Fibroblast of skin of abdomen (primary cell): ENCODE measurements at places on chromosomes 4 and X.

- DNase-seq: peak; percentile 98
These were observed 575.7 kb downstream of the TRIML1 start for GRCh38 chr4:188714907-188715306.

DNA sequence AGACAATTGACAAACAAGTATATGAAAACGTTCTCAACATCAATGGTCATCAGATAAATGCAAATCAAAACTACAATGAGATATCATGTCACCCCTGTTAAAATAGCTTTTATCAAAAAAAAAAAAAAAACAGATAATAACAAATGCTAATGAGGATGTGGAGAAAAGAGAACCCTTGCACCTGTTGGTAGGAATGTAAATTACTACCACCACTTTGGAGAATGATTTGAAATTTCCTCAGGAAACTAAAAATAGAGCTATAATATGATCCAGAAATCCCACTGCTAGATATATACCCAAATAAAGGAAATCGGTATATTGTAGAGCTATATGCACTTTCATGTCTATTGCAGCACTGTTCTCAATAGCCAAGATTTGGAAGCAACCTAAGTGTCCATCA is 470.6 kb upstream of the FSTL5 start:
- no peak for DNase-seq

DNA sequence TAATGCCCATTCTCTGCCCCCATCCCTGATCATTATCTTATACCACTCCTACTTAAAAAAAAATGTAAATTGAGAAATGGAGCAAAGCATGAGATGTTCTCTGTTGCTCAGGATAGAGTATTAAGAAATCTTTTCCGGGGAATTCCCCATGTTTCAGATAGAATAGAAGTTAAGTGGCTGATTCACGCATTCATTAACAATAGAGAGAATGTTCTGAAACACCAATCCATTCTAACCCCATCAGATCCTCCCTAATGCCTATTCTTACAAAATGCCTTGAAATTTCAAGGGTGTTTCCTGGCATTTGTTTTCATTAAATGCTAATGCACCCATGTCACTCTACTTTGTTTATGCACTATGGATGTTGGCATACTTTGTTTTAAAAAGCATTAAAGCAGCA is 101.1 kb downstream of the AREG start:
- peak; percentile 38 for DNase-seq

- no peak for DNase-seq
These were observed 132.9 kb upstream of the IGFBP7 start for GRCh38 chr4:57243076-57243475.

DNA sequence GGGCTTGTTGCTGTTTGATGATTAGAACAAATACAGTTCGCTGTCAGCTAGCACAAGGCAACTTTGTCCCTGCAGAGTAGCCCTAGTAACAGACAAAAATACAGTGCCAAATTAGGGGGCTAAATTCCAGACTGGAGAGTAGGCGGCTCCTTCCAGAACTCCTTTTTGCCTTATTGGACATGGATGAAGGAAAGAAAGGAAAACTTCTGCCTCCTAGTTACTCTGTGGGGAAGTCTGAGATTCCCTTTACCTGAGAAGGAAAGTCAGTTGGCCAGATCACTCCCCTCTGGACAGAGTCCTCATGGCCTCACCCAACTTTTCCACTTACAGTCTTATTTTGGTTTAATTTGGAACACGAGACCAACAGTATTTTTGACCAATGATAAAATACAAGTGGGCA is 140.5 kb upstream of the ADAMTS3 start:
- DNase-seq: no peak

- DNase-seq: peak; percentile 45
These were observed 449.3 kb downstream of the RPA4 start for GRCh38 chrX:97332963-97333362.

- no peak for DNase-seq
These were observed 94.4 kb downstream of the NWD2 start for GRCh38 chr4:37338972-37339371.

DNA sequence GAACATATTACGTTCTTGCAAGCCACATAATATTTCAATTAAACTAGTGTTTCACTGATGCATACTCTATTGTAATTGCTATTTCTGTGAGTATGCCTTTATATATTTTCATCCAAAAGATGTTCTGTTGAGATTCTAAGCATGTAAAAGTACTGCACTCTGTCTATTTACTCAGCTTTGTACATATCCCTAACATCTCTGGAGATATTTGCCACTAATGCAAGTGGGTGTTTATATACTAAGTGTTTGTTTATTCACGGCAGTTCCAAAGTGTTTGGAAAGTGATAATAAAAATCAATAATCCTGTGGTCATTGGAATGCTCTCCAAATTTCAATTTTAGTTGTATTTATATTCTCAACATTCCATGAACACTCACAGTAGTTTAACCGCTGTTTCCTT is 1989.0 kb downstream of the C4orf33 start:
- no peak for DNase-seq

DNA sequence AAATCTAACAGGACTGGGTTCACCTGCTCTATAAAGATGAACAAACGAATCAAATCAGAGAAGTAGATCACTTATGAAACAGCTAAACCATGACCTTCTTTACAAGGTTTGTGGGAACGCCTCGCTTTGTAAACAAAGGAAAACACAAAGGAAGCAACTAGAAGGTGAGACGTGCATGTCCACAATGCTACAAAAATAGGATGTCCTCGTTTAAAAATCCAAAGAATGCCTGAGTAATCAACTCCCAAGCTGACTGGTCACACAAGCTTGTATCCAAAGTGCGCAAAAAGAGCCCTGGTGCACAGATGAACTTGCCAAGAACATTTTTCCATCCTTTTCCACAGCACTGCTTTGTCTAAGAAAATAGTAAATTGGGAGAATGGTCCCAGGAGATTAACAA is 6.3 kb upstream of the SH3KBP1 start:
- peak; percentile 24 for DNase-seq

DNA sequence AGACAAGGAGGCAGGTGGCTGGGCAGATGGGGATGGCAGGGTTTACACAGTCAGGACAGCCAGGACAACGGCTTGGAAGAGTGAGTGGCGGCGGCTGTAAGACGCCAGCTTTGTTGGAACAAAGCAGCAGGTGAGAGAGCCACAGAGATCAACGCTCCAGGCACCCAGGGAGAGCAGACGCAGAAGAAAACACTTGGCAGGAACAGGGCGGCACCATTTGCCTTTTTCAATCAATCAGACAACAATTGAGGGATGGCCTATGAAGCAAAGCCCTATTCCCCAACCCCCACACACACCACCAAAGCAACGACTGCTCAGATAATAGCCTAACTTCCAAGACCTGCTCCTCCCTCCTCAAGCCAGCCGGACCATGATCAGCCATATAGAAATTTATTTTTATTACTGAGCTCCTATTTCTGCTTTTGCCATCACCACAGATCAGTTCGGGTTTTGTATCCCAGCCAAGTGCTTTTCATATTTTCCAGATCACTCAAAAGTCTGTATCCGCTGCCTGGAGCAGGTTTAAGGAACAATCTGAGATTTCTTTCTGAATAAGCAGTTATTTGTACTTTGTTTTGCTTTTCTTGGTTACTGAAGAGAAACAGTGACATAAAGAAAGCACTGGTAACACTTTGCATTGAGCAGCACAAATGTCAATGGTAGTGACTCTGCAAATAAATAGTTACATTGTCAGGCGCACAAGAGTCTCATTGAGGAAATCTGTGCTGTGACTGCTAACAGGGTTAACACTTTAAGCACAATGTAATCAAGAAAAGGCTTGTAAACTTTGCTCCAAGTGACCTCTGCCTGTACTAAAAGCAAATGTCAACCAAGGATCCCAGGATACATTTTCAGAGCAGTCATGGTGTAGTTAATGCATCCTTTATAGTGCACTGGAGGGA is 81.8 kb upstream of the RBPJ start:
- DNase-seq: peak; percentile 76

DNA sequence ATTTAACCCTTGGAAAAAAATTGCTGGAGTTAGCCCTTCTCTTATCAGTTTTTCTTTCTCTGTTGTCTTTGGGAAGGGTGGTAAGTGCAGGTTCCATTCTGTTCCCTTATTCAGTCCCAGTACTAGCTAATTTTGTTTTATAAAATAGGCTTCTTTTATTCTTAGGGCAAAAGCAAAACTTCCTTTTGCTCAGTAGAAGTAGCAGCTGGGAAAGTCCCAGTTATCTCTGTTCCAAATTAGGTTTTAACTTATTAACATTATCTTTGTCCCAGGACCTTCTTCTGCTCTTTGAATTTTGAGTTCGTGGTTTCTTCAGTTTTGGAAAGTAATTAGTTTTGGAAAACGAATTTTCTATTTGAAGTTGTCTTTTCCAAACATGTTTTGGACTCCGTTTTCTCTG is 61.1 kb downstream of the BANK1 start:
- DNase-seq: no peak

DNA sequence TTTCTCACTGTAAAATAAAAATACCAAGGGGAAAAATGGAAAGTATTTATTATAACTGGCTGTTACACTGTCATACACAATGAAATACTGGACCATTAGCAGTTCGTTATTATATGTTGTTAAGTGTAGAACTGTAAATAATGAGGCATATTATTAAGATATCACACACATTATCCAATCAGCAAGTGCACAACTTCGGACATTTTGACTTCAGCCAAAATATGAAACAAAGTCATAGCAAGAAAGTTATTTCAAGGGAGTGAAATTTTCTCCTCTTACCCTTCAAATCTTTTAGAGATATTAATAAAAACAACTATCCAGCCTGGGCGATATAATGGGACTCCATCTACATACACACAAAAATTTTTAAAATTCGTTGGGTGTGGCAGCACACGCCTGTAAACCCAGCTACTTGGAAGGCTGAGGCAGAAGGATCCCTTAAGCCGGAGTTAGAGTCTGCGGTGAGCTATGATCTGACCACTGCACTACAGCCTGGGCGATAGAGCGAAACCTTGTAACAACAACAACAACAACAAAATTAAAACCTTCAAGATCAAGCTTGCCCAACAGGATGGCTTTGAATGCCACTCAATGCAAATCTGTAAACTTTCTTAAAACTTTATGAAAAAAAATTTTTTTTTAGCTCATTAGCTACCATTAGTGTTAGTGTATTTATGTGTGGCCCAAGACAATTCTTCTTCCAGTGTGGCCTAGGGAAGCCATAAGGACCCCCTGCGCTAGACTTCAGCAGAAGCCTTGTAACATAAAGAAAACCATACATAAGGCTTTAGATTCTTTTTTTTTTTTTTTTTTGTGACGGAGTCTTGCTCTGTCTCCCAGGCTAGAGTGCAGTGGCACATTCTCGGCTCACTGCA is 1.3 kb upstream of the CISD2 start:
- DNase-seq: no peak

GRCh38 chrX:14038375-14039085 is 8.8 kb upstream of the GEMIN8 start:
- DNase-seq: no peak

GRCh38 chr4:7498446-7499200 is 63.9 kb upstream of the PSAPL1 start:
- DNase-seq: no peak

DNA sequence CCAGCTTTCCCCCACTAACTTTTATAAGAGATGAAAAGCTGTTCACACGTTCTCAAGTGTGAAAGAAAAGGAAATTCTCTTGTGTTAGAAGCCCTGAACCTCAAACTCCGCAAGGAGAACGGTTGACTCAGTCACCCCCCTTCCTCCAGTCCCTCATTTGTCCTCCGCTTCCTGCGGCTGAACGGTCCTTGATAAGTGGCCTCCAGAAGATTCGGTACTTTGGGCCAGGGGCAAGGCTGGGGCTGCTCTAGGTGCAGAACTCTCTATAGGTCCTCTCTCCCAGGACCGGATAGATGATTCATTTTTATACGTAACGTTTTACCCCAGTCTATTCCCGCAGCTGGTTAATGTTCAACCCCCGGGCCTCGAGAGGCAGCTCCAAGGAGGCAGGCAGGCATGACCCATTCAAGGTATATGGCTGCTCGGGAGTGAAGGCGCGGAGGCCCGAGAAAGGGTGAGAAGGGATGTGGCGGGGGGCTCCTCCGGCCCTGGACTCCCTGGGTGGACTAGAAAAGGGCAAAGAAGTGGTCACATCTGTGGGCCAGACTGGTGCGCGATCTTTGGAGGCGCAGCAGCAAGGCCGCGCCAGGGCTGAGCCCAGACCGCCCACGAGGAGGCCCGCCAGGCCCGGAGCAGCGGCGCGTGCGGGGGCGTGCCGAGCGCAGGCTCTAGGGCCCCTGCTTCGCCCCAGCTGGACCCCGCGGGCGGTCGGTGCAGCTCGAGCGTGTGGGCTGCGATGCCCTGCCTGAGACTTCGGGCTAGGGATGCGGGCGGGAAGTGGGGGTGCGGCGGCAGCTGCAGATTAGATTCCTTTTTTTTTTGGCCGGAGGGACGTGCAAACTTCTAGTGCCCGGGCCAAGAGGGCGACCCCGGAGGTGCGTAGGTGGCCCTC is 11.7 kb downstream of the PITX2 start:
- DNase-seq: peak; percentile 24

GRCh38 chr4:37477126-37477525 is 209.1 kb downstream of the RELL1 start:
- no peak for DNase-seq

DNA sequence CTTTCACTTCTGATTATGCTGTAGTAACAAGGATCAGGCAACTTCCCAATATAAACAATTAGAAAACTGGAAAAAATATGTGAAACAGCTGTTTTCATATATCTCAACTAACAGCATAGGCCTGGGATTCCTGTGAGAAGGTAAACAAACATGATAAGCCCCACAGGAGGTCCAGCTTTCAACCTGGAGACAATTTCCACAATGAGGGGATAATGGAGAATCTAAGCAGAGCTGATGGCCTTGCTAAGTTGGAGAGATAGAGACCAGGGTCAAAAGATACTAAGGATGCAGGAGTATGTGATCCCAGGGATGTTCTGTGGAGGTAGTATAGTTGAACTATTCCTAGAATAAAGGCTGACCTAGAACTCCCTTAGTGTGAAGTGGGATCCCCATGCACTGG is 452.3 kb upstream of the ACTRT1 start:
- no peak for DNase-seq

- DNase-seq: no peak
These were observed 675.8 kb upstream of the SLIT2 start for GRCh38 chr4:19575924-19576323.

- no peak for DNase-seq
These were observed 40.3 kb upstream of the ACSL4 start for GRCh38 chrX:109773374-109773773.

DNA sequence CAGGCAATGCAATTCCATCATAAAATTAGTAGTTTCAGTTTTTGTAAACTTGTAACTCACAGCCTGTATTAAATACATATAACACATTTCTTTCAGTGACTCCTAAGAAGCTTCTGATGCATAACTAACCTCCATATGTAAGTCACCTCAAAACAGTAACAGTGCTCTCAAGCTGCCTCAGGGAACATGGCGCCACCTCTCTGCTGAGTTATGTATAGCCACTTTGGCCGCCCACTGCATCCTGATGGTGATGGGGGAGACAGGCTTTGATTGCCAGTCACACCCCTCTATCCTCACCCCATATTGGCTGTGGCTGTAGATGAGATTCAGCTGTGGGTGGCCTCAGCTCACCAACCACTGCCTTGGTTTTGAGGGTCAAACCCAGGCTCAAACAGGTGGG is 54.3 kb downstream of the LRBA start:
- no peak for DNase-seq

- DNase-seq: peak; percentile 78
These were observed 14.1 kb upstream of the MGST2 start for GRCh38 chr4:139651282-139652194.

- peak; percentile 70 for DNase-seq
These were observed 292.9 kb downstream of the TLL1 start for GRCh38 chr4:166165829-166166420.

GRCh38 chr4:37988670-37989069 is 28.5 kb downstream of the PTTG2 start:
- DNase-seq: no peak

- DNase-seq: no peak
These were observed 34.9 kb downstream of the BMP2K start for GRCh38 chr4:78811034-78811433.
